ENCODE measurements at places on chromosomes 12 and 14.

DNA sequence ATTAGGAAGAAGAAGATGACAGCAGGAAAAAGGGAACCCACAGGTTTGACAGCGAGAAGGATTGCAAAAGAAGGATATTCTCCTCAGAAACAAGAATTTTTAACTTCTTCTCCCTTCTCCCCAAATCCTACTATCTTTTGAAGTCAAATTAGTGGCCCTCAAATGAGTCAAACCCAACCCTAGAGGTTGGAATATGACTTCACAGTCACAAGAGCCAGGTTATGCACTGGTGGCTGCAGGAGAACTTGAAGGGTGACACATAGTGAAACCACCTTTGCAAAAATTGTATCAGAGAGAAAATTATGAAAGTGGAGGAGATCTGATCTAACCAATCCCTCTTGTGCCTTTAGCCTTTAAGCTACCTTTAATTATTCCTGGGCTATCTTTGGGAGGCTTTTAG, 386.2 kb upstream of the CCDC196 start:
- DNase-seq, result no peak

GRCh38 chr12:46773586-46774321, 52.0 kb downstream of the SLC38A4 start:
- no peak for DNase-seq

DNA sequence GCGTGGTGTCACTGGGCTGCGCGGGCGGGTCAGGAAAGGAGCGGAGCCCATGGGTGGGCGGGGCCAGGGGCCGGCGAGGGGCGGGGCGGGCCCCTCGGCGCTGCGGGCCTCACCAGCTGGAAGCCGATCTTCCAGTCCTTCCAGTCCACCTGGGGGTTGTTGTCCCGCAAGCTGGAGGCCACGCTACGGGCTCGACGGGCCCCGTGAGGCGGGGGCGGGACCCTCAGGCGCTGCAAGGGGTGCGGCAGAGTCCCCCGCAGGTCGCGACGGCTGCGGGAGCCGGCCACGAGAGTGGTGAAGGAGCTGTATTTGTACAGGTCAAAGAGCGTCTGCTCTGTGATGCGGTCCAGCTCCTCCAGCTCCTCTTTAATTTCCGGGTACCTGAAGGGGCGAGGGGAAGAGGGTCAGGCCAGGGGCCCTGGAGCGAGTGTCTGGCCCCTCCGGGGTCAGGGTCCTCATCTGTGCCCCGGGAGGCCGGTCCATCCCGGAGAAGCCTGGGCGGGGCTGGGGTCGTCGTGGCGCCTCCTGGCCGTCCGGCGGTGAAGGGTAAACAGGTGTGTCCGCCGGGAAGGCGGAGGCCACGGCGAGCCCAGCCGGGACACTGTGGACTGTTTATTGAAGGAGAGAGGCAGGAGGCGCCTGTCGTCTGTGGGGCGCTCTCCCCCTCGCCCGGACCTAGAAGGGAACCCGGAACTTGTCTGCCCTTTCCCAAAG, 11.9 kb downstream of the SCNN1A start:
- no peak for DNase-seq

GRCh38 chr12:13851828-13852227, 129.6 kb downstream of the GRIN2B start:
- DNase-seq, result no peak

- DNase-seq, result no peak
Measured at GRCh38 chr12:80045594-80045993, 53.7 kb upstream of the OTOGL start.

DNA sequence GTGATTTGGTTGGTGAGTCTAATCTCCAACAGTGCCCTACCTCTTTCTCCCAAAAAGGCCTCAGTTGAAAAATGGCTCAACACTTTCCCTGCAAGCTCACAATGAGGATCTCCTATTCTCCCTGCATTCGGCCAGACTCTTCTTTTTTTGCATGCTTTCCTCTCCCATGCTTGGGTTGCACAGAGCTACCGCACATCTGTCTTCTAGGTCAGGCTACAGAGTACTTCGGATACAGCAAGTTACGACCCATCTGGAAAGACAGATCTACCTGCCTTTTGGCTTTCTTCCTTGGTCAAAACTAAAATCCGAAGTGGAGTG, 305 bp upstream of the SLC16A7 start:
- DNase-seq, result no peak

DNA sequence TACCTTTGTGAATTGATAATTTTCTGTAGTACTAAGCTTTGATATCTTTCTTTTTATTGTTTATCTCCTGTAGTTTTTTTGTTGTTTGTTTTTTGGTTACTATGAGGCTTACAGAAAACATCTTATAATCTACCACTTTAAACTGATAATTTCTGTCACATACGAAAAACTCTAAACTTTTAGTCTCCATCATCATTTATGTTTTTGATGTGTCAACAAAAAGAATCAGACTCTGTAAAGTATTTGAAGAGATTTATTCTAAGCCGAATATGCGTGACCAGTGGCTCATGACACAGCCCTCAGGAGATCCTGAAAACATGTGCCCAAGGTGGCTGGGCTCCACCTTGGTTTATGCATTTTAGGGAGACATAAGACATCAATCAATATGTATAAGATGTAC, 167.1 kb upstream of the ARHGAP5 start:
- DNase-seq, result no peak

- DNase-seq, result no peak
Measured at GRCh38 chr12:46222636-46223035, 46.2 kb downstream of the SLC38A1 start.

- DNase-seq, result no peak
Measured at GRCh38 chr12:64670019-64670418, 59.7 kb downstream of the RASSF3 start.

GRCh38 chr14:100484531-100485267, 102.5 kb downstream of the BEGAIN start:
- no peak for DNase-seq

GRCh38 chr14:88228522-88229236, 94.4 kb downstream of the KCNK10 start:
- no peak for DNase-seq

- no peak for DNase-seq
Measured at GRCh38 chr14:74566174-74567141, 45.6 kb downstream of the LTBP2 start.

- DNase-seq, result no peak
Measured at GRCh38 chr14:102988054-102988453, 65.6 kb downstream of the AMN start.

GRCh38 chr12:109763201-109763841, 49.7 kb downstream of the FAM222A start:
- DNase-seq, result no peak

DNA sequence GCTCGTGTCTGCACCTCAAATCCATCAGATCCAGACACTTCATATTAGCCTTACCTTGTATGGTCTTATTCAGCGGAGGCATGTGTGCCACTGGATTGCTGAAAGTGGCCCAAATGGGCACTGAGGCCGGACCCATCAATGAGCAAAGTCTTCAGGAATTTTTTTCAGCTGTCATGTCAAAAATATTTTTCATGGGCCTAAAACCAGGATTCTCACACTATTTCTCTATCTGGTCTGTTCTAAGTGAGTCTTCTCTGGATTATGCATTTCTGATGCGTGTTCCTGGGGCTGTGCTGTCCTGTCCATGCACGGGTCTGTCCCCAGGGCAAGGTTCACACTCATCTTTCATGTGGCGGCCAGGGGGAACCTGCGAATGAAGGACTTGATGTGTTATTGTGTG, 94.6 kb downstream of the KCNA5 start:
- no peak for DNase-seq

DNA sequence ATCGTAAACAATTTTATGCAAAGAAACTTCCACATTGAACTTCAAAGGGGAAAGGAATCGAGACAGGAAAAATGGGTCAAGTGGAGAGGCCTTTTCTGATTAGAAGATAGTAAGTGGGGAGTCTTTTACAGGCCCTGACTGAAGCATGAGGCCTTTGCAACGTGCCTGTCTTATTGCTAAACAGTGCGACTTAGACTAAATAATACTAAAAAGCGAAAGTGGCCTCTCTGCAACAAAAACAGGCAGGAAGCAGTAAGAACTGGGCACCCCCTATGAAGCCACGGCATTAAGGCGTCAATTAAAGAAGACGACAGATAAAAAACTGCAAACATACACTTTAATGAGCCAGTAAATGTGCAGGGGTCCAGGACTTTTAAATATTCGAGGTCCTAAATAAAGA, 283.4 kb upstream of the GRIP1 start:
- no peak for DNase-seq

GRCh38 chr12:54065677-54066076, 12.0 kb downstream of the HOXC4 start:
- no peak for DNase-seq

DNA sequence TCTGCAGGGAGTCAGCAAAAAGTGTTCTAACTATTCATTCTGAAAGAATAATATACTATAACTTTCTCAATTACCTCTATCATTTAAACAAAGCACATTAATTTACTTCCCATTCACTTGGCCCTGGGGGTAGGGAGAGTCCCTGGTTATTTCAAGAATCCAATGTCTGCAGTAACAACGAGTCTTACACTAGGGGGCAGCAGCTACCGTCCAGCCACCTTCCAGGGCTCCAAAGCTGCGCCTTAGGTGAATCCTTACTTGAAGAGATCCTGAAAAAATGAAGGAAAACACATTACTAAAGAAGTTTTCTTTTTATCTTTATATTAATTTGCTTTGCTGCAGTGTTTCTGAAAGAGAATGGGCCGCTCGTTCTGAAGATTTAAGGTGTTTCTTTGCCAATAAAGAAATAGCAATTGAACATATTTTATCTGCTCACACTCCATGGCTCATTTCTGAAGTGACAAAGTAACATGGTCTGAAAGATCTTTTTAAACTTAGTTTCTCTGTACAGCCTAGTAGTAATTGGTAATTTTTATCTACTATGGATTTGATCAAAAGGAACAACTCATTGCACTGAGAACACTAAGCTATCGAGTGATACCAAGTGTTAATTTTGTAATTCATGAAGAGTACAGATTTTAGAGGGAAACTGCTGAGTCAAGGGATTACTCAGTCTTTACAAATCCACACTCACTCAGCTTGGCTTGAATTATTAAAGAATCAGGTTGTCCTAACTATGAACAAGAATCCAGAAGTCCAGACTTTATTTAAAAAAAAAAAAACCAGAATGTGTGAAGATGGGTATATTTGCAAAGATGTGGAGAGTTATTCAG, 27.6 kb downstream of the BHLHE41 start:
- DNase-seq, result peak; percentile 91

- no peak for DNase-seq
Measured at GRCh38 chr14:54362759-54363437, 33.9 kb upstream of the CDKN3 start.

DNA sequence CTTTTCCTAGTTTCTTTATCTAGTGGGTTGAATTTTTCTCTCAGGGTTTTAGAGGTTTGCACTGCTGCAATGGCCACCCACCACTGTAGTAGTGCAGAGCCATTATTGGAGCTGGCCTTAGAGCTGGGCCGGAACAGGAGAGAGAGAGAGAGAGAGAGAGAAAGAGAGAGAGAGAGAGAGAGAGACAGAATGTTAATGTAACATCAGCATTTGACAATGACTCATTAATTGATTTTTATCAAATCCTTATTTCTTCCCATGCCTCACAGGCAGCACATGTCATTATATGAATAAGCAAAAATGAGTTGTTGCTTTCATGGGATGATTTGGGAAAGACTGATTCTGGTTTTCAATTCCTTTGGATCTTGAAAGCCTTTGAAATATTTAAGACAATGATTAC, 76.3 kb upstream of the PPP4R3A start:
- no peak for DNase-seq

DNA sequence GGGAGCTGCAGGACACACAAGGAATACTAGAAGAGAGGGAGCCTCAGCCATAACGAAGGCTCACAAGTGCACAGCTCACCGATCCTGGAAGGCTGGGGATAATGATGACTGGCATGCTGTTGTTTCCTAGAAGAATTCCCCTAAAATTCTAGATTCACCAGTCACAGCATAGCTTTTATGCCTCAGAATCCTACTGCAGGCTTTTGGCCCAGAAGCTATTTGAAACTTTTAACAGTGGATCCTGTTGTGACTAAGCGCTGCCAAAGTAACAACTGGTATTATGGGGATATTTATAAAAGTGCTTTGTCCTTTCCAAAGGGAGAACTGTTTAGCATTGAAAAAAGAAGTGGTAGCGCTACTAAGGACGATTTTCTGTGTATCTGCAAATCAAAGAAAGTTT, 214.1 kb upstream of the PELI2 start:
- DNase-seq, result peak; percentile 23

DNA sequence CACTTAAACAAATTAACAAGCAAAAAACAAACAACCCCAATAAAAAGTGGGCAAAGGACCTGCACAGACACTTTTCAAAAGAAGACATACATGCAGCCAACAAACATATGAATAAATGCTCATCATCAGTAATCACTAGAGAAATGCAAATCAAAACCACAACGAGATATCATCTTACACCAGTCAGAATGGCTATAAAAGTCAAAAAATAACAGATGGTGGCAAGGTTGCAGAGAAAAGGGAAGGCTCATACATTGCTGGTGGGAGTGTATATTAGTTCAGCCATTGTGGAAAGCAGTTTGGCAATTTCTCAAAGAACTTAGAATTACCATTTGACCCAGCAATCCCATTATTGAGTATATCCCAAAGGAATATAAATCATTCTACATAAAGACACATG, 34.6 kb upstream of the NT5DC3 start:
- no peak for DNase-seq

GRCh38 chr12:92408072-92408900, 262.6 kb upstream of the BTG1 start:
- no peak for DNase-seq

DNA sequence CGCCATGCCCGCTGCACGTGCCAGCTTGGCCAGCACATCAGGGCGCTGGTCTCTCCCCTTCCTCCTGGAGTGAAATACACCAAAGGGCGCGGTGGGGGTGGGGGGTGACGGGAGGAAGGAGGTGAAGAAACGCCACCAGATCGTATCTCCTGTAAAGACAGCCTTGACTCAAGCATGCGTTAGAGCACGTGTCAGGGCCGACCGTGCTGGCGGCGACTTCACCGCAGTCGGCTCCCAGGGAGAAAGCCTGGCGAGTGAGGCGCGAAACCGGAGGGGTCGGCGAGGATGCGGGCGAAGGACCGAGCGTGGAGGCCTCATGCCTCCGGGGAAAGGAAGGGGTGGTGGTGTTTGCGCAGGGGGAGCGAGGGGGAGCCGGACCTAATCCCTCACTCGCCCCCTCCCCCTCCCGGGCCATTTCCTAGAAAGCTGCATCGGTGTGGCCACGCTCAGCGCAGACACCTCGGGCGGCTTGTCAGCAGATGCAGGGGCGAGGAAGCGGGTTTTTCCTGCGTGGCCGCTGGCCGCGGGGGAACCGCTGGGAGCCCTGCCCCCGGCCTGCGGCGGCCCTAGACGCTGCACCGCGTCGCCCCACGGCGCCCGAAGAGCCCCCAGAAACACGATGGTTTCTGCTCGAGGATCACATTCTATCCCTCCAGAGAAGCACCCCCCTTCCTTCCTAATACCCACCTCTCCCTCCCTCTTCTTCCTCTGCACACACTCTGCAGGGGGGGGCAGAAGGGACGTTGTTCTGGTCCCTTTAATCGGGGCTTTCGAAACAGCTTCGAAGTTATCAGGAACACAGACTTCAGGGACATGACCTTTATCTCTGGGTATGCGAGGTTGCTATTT, 914 bp upstream of the CCND2 start:
- DNase-seq, result peak; percentile 25

Data from pons (tissue), 1 donor.